Kidney capillary endothelial cell (primary cell): ENCODE measurements at places on chromosomes 11 and 22.

DNA sequence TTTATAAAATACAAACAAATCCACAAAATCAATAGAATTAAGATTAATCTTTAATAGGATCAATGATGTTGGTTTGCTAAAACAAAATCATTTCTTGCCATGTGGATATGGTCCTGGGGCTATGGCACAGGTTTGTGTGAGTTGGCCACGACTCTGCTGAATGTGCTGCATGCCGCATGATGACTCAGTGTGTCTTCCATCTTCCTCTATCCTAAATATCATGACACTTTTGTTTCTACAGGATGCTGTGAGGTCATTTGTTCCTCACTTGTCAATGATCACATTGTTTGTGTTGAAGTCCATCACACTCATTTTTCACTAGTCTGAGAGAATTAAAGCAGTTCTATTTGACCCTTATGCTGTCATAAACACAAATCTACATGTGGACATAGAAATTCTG, 167.2 kb upstream of the ZBED5 start:
- peak; percentile 76 for DNase-seq

DNA sequence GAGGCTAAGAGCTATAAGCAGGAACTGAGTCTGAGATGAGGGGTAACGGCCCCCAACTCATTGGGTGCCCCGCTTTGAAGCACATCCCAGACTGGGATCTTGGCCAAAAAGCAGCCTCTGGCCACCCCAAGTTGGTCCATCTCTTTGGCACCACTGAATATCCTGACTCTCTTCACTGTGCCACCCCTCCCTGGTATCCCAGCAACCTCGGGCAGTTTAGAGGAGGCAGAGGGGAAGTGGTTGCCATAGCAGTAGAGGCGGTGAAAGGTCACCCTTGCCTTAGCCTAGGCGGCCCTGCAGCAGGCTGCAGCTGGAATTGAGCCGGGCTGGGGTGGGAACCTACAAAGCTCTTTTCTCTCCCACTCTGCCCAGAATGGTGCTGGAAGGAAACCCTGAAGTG, 1.1 kb downstream of the PELI3 start:
- DNase-seq = no peak

GRCh38 chr11:20949585-20949984, 280.2 kb downstream of the NELL1 start:
- DNase-seq = no peak

DNA sequence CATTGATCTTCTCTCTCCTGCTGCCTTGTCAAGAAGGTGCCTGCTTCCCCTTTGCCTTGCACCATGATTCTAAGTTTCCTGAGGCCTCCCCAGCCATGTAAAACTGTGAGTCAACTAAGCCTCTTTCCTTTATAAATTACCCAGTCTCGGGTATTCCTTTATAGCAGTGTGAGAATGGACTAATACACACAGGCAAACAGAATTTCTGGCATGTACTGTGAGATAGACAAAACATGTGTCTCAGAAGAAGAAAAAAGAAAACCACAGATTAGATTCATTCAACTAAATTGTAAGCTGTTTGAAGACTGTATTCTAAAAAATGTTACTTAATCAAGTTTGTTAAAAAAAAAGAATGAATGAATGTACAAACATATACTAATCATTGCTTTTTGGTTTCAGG, 1.5 kb upstream of the MMP20 start:
- no peak for DNase-seq

DNA sequence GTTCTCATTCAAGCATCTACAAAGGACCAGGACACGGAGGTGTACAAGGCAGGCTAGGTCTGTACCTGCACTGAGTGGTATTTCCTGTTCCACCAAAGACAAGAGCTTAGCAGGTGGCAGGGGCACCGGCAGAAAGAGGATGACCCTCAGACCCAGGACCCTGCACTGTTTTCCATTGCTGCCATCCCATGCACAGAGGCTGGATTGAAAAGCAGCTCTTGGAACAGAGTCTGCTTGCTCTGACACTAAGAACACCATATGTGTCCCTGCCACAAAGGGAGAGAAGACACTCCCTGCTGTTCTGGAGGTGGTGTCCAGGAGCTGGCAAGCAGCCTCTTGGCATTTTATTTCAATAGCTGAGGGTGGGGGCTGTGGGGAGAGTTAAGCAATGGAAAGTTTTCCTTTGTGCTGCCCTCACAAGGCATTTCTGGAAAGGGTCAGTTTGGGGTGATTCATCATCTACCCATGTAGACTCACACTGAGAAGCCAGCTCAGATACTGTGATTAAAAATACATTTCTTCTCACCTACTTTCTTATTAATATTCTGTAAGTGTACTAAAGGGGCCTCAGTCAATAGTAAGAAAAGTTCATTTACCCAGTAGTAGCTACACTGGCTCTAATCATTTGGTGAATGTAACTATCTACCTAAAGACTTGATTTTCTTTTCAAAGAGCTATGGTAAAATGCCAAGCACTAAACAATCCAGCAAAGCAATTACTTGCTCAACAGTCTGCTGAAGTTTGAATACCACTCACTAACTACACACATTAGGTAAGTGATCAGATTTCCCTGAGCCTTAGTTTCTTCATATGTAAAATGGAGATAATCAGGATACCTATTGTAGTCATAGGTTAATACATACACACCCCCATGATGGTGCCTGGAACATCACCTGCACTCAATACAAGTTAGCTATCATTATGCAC, 55.2 kb downstream of the SLC1A2 start:
- no peak for DNase-seq

DNA sequence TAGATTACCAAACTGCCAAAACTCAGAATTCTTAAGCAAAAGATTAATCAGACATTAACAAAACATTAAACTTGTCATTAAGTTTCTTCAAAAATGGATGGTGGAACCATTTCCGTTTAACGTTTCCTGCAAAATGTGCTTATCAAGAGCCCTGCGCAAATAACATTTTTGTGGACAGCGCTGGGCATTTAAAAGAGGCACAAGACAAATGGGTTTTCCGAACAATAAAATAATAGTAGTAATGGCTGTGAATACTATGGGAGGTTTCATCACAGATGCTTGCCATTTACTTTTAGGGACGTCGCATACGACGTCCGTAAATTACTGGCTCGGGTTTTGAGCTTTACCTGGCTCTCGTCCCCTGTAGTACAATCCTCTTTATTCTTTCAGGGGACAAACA, 1.1 kb downstream of the NPAT start:
- DNase-seq = peak; percentile 43

DNA sequence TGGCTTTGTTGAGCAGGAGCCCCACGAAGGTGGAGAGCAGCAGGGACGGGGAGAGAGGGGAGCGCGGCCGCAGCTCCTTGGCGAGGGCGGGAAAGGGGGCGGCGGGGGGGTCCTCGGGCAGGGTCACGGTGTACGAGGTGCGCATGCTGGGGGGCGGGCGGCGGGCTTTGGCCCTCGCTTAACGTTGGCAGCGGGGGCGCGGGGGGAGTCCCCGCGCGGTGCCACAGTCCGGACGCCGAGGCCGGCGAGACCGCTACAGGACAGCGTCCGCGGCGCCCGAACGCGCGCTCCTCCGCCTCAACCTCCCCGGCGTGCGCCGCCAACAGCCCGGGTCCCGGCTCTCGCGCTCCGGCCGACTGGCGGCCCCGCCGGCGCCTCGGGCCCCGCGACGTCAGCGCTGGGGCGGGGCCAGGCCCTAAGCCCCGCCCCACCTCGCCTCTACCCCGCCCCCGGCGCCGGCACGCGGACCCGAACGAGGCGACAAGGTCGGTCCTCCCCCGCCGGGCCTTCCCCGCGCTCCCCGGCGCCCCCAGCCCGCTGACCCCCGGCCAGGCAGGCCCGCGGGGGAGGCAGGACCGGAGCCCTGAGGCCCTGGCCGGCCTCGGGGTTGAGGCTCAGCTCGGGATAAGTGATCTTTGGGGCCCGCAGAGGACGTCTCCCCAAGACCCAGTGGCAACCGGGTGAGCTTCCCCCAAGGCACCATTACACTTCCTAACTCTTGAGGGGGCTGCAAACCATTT, 17.5 kb downstream of the USP2 start:
- peak; percentile 47 for DNase-seq

DNA sequence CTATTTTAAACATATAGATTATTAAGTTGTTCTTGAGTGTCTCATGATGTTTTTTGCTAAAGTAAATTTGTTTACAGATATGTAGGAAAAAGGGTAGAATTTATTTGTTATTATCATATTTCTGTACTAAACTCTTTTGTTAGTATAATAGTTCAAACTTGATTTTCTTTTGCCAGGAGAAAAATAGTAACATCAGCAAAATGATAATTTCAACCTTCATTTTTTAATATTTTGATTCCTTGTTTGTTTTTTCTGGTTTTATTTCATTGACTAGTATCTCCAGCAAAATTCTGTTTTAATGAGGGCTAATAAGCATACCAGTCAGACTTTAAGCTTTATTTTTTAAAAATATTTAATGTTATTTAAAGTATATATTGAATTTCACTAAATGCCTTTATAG, 4.0 kb downstream of the OR1S1 start:
- DNase-seq = no peak

- DNase-seq = no peak
Observed at GRCh38 chr22:46012182-46012880, 35.4 kb upstream of the WNT7B start.

GRCh38 chr11:73907191-73907590, 30.4 kb downstream of the PAAF1 start:
- DNase-seq = peak; percentile 7

DNA sequence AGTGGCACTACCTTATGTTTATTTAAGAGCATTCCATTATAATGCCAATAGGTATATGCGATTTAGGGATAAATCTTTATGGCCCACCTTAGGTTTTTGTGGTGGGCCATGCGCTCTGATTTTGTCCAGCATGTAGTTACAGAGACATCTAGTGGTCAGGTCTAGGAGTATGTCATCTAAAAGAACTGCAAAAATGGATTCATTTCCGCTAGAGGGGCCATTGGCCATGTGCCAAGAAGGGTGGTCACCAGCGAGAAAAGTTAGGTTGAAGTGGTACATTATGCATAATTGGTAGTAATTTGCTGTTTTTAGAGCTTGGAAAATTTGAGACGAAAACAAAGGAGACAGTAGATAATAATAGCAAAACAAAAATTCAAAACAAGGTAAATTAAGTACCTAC, 27.7 kb downstream of the LRRC4C start:
- no peak for DNase-seq

DNA sequence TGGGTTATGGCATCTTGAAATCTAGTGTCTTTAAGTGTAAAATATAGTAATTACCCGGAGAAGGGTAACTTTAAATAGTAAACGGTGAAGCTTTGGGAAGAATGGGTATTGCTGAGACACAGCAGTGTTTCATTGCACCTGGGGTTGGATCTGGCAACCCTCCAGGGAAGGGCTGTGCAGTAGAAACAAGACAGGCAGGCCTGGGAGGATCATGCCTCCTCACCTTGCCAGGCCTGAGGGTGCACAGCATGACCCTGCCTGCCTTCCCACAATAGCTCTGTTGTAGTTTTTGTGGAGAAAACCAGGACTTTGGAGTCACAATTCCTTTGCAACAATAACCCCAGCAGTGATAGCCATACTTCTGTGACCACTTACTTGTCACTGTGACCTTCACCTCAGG, 64.6 kb upstream of the ADSL start:
- DNase-seq = no peak

DNA sequence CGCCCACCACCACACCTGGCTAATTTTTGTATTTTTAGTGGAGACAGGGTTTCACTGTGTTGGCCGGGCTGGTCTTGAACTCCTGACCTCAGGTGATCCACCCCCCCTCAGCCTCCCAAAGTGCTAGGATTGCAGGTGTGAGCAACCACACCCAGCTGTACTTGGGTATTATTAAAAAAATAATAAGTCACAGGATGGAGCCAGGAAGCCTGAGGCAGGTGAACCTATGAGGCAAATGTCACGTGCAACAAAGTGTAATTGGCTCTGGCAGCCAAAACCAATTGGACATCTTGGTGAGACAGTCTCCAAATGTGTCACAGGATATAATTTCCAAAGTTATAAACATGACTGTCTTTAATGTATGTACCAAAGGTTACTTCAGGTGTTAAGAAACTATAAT, 24.0 kb upstream of the MALAT1 start:
- no peak for DNase-seq

DNA sequence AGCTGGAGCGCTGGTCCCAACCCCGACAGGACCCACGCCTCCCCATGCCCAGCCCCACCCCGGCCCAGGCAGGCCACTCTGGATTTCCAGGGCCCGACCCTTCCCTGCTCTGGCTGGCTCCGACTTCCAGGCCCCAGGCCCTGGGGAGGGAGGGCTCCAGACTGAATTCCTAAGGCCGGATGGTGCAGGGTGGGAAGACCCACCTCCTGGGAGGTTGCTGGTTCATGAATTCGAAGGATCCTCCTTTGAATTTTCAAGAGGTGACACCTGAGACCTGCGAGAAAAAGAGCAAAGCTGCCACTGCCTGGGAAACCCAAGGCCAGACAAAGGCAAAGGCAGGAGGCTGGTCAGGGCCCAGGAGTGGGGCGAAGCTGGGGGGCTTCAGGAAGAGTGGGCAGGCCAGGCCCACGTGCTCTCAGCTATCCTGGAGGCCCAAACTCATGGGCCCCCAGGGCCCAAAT, 47.0 kb upstream of the LINC01488 start:
- DNase-seq = no peak

- no peak for DNase-seq
Observed at GRCh38 chr11:117606211-117606610, 190.8 kb downstream of the DSCAML1 start.

DNA sequence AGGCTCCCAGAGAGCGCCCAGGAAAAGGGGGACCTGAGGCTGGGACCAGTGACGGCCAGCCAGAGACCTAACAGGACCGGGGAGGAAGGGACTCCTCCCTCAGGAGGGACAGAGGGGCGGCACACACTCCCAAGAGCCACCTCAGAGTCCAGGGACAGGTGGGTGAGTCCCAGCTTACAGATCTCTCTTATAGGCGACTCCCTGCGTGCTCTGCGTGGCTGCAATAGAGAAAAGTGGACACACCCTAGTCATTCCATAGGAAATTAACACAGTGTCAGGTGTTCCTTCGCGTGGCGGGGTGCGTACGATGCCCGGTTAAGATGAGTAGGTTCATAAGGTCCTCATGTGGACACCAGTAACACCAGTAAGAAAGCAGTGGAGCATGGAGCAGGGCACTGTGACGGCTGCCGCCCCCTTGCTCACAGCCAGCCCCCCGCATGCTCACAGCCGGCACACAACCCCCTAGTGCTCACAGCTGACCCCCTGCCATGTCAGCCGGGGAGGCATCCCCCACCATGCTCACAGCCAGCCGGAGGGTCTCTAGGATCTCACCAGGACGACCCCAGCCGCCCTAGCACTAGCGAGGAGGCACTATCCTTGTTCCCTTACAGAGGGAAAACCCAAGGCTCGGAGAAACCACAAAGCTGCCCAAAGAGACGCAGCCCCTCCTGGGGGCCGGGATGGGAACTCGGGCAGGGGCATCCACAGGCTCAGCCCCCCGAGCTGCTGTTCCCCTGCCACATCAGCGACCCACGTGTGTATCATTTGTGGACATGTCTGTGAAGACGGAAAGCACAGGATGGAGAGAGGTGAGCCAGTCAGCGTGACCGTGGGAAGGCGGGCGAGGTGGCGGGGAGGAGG, 426.8 kb downstream of the TBC1D22A start:
- no peak for DNase-seq

DNA sequence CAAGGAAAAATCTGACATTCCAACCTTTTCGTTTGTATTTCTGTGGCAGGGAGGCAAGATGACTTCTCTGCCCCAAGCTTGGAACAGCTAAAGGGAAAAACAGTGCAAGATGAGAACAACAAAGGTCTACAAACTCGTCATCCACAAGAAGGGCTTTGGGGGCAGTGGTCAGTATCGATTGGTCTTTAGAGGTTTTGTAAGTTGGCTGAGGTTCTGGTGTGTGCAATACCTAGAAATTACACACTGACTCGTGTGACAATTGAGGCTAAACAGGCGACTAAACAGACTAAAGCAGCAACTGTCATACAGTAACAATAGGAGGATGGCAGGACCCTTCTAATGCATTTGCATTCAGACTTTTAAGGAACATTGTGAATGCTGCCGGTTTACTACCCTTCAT, 994 bp downstream of the DEPDC5 start:
- DNase-seq = no peak

- DNase-seq = no peak
Observed at GRCh38 chr11:131739243-131739882, 368.9 kb downstream of the NTM start.
